Stimulated activated CD8-positive, alpha-beta memory T cell treated with anti-CD3 and anti-CD28 coated beads, Interleukin-4, amount 100 ng/mL, for 1 hour (primary cell): ENCODE measurements at places on chromosomes 3 and 15.

DNA sequence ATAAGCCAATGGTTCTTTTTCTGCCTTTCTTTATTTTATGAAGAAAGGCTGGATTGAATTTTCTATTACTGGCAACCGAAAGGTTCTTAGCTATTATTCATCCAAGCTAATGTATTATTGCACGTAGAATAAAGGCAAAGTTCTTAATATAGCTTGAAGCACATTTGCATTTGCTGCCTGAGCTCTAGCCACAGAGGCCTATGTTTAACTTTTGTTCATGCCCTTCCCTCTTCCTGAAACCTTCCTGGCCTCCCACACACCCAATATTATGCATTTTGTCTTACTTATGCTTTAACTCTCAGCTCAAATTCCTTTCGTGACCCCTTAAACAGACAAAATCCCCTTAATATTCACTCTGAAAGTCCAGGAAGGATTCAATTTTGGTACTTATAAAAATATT is 71.0 kb upstream of the ZNF280D start:
- DNase-seq: no peak

- no peak for DNase-seq
Measured at GRCh38 chr3:179234199-179234598, 16.7 kb downstream of the KCNMB3 start.

- no peak for DNase-seq
Measured at GRCh38 chr15:82538961-82539690, 1.1 kb downstream of the RPS17 start.

GRCh38 chr15:76349301-76350070 is 12.9 kb downstream of the ISL2 start:
- no peak for DNase-seq

DNA sequence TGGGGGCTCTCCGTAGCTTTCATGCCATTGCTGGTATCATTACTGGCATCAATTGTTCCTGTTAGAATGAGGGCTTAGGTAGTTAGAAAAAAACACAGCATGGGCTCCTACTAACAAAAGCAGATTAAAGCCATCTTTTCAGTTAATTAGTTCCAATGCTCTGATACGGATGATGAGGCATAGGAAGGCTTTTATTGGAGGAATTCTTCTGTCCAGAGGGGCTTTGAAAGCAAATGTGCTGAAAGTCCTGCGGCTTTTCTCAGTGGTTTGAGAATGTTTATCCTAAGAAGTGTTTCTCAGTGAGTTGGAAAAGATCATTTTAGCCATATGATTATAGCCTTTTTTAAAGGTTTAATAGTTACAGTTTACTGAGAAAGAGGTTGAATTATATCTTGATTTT is 198.5 kb downstream of the THSD4 start:
- no peak for DNase-seq

GRCh38 chr3:135834465-135834864 is 131.1 kb upstream of the PPP2R3A start:
- no peak for DNase-seq

DNA sequence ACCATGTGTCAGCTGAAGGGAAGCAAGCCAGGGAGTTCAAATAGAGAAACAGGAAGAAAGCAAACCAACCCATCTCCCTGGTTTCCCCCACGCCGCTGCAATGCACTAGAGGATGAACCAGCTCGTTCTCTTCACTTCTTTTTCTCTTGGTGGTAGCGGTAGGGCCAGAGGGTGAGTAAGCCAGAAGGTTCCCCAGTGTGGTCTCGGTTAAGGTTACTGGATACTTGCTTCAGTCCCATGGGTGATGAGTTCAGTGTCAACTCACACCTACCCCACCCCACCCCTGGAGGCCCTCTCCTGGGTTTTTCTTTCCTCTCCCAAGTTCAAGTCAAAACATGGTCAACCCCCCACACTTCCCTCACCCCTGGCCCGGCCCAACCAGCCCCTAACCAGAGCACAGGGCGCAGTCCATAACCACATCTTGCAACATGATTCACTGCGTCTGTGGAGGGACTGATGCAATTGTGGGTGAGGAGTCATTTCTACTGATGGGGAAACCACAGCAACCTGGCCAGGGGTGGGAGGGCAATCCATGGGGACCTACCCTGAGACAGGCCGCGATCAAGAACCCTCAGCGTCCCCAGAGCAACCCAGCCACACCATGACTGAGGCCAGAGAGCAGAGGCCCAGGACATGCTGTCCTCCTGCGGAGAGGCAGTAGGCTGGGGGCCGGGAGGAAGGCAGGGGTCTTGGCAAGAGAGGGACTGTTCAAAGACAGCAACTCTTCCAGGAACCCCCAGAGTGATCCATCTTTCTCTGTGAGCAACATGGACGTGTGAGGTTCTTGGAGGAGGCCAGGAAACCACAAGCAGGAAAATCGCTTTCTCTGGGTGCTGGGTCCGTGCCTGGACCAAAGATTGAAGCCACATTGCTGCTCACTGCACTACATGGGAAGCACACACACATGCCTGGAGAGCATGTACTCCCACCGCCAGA is 276.6 kb downstream of the UACA start:
- peak; percentile 50 for DNase-seq
